ENCODE measurements at places on chromosomes 4 and X. TPM values are rescaled to one million over a fixed set of nuclear protein-coding genes. Genes with fewer than 3 reads are reported as not detected.

Gene RIPPLY1
- total RNA-seq, result not detected

Gene UGT2B7
- 0.78 TPM for total RNA-seq

Gene SMIM10
- 0.33 TPM for total RNA-seq

Gene NALF2
- total RNA-seq, result not detected

Gene PNMA6F
- not detected for total RNA-seq

Gene SGMS2
- total RNA-seq, result 86.9 TPM

Gene PAGE4
- total RNA-seq, result not detected

Gene AMOT
- total RNA-seq, result 0.07 TPM

Gene FGFR3
- total RNA-seq, result 120 TPM

Gene NIPAL1
- 13.0 TPM for total RNA-seq

All from airway epithelial cell (primary cell).